ENCODE measurements at places on chromosomes 16 and 17.
A peak's percentile ranks its signal among the peaks of the same experiment; 100 is the strongest.

DNA sequence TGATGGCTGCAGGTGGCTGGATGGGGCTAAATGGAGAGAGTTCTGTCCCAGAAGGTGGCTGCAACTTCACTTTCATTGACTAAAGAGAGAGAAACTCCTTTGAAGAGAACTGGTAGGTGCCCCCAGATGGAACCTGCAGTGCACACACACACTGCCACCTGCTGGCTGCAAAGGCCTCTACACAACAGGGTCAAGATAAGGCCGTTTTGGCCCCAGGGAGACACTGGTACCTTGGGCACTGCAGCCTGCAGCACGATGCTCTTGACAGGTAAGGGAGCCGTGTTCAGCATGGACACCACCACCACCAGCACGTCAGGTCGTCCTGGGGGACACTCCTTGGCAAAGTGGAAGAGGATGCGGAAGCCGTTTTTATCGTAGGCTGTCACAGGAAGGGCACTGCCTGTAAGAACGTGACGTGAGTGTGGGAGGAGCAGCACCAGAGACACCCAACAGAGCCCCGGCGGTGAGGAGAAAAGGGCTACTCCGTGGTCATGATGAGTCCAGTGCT lies 22.7 kb downstream of the GGA3 start:
- peak; percentile 59 for DNase-seq

- DNase-seq, result no peak
Measured at GRCh38 chr16:57893217-57893558, 77.7 kb downstream of the CNGB1 start.

DNA sequence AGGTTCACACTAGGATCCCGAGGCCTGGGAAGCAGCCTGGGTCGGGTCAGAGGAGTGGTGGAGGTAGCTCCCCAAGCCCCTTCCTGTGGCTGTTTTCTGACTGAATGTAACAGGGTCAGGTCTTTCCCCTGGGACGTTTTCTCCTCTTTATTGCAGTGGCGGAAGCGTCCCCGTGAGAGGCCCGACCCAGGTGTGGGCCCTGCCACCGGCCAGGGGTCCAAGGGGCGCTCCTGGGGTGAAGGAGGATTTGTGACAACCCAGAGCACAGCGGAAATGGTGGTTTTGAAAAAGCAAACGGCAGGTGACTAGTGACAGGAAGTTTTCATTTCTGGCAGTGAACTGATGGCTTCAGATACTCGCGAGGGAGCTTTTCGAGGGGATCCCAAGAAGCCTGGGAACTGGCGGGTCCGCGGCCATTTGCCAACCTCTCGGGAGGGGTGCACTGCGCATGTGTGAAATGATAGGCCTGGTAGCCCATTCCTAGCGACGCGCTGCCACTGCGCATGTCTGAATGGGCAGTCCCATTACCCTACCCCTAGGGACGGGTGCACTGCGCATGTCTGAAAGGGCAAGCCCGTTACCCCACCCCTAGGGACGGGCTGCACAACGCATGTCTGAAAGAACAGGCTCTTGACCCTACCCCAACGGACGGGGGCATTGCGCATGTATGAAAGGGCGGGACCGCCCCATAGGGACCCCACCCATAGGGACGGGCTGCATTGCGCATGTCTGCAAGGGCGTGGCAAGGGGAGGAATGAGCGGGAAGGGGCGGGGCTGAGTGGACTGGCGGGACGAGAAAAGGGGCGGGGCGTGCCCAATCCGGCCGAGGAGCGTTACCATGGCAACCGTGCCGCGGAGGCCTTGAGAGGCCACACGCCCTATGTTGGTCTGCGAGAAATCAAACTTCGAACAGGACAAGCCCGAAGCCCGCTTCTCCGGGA lies 1747.9 kb downstream of the TP53TG3F start:
- DNase-seq, result no peak

- DNase-seq, result no peak
Measured at GRCh38 chr16:56303066-56303715, 111.9 kb downstream of the GNAO1 start.

GRCh38 chr17:37789771-37790541 lies 45.1 kb upstream of the HNF1B start:
- no peak for DNase-seq

GRCh38 chr16:87954361-87954760 lies 3.1 kb downstream of the BANP start:
- DNase-seq, result no peak

DNA sequence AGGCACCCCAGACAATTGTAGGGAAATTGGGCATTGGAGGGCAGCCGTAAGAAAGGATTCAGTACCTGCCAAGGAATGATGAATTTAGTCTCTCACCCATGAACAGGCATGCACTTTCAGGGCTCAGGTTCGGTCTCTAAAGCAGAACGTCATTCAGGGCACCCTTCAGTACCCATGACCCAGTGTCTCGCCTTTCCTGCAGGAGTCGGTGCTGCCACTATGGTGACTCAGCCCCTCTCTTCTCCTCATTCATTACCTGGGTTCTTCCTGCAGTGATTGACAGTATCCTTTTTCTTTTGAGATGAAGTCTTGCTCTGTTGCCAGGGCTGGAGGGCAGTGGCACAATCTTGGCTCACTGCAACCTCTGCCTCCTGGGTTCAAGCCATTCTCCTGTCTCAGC lies 8.4 kb downstream of the SOST start:
- DNase-seq, result no peak

- peak; percentile 76 for DNase-seq
Measured at GRCh38 chr17:31595076-31595475, 203.6 kb downstream of the RAB11FIP4 start.

DNA sequence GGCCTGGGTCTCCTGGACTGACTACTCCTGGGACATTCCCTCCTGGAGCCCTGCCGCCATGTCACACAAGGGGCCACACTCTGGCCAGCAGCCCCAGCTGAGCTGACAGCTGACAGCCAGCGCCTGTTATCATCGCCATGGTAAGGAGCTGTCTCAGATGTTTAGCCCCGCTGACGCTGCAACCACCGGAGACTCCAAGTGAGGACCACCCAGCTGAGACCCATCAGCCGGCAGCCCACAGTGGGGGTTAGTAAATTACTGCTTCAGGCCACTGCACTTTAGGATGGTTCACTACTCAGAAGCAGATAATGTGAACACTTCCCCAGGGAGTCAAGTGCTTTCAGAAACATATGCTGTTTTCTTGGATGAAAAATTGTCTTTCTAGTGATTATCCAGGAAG lies 14.6 kb upstream of the SPHK1 start:
- peak; percentile 70 for DNase-seq

DNA sequence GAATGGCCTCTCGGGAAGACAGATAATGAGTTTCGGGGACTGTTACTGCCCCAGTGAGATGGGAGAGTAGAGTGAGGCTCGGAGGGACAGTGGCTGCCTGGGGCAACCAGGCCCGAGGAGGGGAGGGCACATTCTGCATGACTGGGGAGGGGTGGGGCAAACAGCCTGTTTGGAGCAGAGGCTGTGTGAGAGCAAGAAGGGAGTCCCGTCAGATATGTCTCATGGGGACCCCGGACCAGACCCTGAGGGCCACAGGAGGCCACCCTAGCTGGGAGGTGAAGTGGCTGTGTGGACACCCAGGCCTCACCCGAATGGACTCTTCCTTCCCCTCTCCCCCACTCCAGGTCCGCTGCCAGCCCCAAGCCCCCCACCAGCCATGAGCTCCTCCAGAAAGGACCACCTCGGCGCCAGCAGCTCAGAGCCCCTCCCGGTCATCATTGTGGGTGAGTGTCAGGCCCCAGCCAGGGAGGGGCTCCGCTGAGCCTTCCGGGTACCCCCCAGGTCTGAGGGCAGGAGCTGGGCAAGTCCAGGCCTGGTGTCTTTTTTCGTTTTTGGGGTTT lies 4.3 kb downstream of the OSGIN1 start:
- no peak for DNase-seq

DNA sequence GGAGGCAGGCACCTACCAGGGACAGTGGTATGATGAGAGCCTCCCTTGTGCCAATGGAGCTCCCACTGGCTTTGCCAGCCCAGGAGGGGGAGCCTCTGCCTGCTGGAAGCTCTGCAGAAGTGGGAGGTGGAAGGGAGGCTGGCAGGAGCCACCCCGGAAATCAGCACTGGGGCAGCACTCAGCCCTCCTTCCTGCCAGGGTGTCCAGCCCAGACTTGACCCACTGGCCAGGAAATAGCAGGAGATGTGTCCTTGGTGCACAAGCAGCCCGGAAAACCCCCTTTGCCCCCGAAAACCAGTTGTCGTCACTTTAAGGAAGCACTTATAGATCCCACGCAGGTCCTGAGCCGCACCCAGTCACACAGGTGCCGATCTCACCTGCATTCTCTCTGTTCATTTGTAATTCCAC lies 49.3 kb upstream of the CACNG4 start:
- no peak for DNase-seq

GRCh38 chr16:4957420-4957719 lies 760 bp upstream of the SEC14L5 start:
- no peak for DNase-seq

GRCh38 chr17:2412561-2413021 lies 11.7 kb upstream of the MNT start:
- DNase-seq, result peak; percentile 67

- peak; percentile 60 for DNase-seq
Measured at GRCh38 chr16:22948603-22949368, 134.8 kb downstream of the HS3ST2 start.

DNA sequence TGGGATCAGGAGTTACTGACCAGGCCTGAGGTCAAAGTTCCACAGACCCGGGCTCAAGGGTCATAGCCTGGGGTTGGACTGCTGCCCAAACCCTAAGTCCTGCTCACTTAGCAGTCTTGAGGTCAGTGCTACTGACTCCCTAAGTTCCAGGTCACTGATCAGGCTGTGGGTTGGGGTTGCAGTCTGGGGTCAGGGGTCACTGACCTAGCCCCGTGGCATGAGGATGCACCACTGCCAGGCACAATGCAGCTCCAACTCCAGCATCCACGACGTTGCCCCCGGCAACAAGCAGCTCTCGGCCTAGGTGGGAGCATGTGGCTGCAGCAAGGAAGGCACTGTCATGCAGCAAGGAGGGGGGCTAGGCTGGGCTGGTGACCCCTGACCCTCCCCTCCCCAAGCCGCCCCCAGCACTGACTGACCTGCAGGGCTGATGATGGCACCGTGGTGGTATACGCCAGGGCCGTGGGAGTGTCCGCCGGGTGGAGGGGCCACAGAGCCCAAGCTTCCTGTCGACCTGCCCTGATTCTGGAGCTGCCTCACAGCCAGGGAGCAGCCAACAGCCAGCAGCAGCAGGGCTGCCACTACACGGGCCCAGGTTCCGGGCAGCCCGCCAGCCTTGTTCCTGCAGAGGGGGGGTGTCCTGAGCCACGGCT lies 1.1 kb downstream of the GGT6 start:
- no peak for DNase-seq

- no peak for DNase-seq
Measured at GRCh38 chr16:67648764-67649407, 3.9 kb downstream of the CARMIL2 start.
